ENCODE measurements at places on chromosomes 12 and 14.
A peak's percentile ranks its signal among the peaks of the same experiment; 100 is the strongest.

- DNase-seq, result no peak
These were observed 18.6 kb downstream of the CINP start for GRCh38 chr14:102344084-102344483.

DNA sequence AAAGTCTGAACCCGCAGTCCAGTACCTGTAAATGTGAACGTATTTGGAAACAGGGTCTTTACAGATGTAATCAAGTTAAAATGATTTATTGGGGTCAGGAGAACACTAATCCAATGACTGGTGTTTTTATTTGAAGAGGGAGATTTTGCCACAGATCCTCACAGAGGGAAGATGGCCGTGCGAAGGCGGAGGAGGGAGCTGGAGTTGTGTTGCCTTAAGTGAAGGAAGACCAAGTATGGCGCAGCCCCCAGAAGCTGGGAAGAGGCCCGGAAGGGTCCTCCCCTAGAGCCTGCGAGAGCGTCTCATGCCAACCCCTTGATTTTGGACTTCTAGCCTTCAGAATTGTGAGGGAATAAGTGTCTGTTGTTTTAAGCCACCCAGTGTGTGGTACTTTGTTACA is 102.8 kb upstream of the NUDT4 start:
- DNase-seq, result no peak

- DNase-seq, result no peak
These were observed 188.9 kb upstream of the BTG1 start for GRCh38 chr12:92334552-92334951.

DNA sequence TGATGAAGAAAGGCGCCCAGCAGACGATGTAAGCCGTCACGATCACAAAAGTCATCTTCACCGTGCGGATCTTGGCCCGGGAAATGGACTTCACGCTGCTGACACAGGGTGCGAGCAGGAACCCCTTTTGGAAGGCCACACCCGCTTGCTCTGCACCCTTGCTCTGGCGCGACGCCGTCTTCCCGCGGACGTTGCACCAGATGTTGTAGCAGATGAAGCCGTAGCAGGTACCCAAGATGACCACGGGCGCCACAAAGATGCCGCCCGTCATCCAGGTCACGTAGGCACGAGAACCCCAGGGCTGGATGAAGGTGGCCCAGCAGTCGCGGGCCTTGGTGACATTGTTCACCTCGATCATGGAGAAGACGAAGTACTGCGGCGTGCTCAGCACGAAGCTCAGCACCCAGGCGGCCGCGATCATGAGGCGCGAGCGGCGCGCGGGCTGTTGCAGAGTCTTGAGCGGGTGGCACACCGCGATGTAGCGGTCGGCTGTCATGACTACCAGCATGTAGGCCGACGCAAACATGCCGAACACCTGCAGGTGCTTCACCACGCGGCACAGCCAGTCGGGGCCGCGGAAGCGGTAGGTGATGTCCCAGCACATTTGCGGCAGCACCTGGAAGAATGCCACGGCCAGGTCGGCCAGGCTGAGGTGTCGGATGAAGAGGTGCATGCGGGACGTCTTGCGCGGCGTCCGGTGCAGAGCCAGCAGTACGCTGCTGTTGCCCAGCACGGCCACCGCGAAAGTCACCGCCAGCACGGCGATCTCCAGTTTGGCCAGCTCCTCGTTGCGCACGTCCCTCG is 890 bp downstream of the AVPR1A start:
- peak; percentile 56 for DNase-seq

DNA sequence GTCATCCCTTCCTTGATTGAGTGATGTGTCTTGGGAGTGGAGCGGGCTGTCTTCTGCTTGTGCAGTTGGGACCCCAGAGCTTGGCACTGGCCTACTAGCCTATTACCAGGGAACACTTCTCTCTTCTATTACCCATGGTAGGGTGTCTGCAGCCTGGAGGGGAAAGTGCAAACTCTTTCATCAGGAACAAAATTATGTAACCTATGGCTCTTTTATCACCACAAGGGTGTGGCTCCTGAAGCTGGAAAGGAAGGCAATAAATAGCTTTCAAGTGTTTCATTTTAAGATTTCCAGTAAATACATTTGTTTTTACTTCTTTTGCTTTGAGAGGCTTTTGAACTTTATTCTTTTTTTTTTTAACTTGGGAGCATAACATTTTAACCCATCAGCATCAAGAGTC is 349.7 kb upstream of the FAR2 start:
- DNase-seq, result no peak

GRCh38 chr12:112916270-112916669 is 9.5 kb downstream of the OAS1 start:
- DNase-seq, result no peak

GRCh38 chr12:1791104-1791841 is 29.1 kb upstream of the LRTM2 start:
- DNase-seq, result peak; percentile 67

- DNase-seq, result no peak
These were observed 101.6 kb downstream of the TSPAN9 start for GRCh38 chr12:3178671-3179313.

- DNase-seq, result no peak
These were observed 9.1 kb downstream of the HEATR5A start for GRCh38 chr14:31411218-31411727.

DNA sequence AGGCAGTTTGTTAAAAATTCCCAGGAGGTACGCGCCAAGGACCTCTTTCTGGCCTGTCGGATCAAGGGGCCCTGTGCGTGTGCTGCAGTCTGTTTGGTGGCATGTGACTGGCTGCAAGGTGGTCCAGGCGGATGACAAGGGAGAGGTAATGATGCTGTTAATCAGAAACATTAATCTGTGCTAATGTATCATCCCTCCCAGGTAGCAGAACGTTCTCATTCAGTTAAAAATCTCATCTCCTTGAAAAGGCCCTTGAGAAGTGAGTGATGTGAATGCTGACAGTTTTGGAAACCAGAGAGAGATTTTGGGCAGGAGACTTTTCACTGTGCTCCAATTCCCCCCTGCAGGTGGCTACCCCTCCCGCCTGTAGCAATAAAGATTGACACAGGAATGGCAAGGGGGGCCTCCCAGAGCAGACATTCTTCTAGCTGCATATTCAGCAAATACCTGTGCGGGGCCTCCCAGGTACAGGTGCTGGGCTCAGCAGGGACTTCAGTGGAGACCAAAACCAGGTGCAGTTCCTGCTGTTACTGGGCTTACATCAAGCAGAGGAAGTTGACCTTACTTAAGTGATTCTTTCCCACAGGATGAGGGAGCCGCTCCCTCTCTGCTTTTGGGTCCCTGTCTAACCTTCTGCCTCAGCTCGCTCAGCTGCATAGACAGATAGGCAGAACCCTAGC is 364.8 kb downstream of the CACNA1C start:
- DNase-seq, result no peak

DNA sequence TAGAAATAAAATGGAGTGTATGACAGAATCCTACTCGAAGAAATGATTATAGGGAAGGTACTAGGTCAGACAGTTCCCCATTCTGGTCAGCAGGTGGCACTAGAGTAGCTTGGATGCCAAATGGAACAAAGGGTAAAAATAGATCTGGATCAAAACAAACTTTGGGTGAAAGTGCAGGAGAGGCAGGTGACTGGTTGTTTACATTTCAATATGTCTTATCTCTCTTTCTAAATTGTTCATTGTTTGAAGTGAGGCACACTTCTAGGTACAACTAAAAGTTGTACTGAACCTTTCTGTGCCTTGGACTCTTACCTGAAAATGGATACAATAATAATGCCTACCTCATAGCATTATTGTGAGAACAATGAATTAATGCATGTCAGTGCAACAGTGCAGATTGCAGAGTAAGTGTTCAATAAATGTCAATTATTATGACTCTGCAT is 62.0 kb upstream of the OSBPL8 start:
- peak; percentile 80 for DNase-seq

DNA sequence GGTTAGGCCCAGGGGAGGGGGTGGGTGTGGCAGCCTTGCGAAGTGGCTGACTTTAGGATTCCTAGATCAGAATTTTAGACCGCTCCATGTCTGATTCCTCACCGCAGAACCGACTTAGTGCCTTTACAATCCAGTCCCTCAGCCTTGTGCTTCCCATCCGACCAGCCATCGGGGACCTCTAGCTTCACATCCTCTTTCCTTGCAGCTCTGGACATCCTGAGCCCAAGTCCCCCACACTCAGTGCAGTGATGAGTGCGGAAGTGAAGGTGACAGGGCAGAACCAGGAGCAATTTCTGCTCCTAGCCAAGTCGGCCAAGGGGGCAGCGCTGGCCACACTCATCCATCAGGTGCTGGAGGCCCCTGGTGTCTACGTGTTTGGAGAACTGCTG is 557 bp downstream of the COPS7A start:
- no peak for DNase-seq

GRCh38 chr12:80087486-80088213 is 11.7 kb upstream of the OTOGL start:
- DNase-seq, result no peak

GRCh38 chr14:52895000-52895399 is 55.9 kb downstream of the FERMT2 start:
- no peak for DNase-seq

DNA sequence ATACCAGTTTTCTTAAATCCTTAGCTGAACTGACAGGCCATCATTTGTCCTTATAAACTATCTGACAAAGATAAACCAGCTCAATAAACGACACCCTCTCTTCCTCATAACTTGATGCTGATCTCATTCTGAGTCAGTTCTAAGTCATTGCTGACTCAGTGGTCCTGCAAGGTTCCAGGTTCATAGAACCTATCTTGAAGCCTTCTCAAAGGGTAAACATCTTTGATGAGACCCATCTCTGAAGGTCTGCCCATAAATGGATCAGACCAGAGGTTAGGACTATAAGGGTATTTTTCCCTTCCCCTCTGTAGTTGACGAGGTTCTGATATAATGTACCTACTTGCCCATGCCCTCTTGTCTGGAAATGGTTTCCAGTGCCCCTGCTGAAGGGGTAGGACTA is 11.9 kb downstream of the NAA25 start:
- DNase-seq, result no peak

DNA sequence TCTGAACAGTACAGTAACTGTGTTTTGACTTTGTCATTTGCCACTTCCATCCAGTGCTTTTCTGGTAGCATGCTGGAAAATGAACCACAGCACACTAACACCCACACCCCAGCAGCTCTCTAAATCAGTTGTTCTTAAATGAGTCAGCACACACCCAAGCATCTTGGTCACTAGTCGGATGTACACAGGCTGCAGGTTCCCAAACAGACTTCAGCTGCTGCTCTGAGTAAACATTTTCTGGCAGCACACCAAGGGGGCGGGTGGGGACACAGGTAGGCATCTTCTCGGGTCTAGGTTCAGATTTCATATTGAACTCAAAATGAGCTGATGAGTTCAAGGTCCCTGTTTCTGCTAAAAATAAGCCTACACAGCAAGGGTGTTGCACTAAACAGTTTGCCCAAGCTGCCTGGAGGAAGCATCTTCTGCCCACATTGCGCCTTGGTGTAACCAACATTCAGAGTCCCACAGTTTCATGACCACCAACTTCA is 39.8 kb downstream of the IFNG start:
- no peak for DNase-seq

- DNase-seq, result no peak
These were observed 189.2 kb downstream of the EFCAB11 start for GRCh38 chr14:89765346-89765745.

- no peak for DNase-seq
These were observed 1.4 kb downstream of the AQP5 start for GRCh38 chr12:49962861-49963765.

GRCh38 chr12:93776581-93777018 is 99.4 kb downstream of the CRADD start:
- DNase-seq, result no peak

DNA sequence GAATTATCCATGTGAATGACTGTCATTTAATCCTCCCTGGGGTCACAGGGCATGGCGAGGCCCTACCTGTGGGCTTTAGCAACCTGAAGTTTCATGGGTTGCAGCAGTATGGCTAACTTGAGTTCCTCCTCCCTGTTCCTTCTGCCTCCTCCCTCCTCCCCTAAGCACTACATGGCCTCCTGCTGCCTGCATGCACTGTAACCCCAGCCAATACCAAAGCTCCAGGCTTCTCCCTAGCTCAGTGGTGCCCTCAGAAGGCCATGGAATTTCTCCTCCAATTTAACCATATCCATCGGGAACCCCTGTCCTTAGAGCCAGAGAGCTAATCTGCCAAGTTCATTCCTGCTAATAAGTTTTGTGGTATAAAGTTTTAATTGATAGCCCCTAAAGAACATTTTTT is 95.1 kb downstream of the NT5DC3 start:
- no peak for DNase-seq

GRCh38 chr14:35369701-35370191 is 34.8 kb downstream of the NFKBIA start:
- DNase-seq, result no peak

- DNase-seq, result peak; percentile 56
These were observed 1024.9 kb downstream of the TMEM121 start for GRCh38 chr14:106551265-106551664.

- no peak for DNase-seq
These were observed 40.9 kb downstream of the TSHR start for GRCh38 chr14:80996049-80996901.

DNA sequence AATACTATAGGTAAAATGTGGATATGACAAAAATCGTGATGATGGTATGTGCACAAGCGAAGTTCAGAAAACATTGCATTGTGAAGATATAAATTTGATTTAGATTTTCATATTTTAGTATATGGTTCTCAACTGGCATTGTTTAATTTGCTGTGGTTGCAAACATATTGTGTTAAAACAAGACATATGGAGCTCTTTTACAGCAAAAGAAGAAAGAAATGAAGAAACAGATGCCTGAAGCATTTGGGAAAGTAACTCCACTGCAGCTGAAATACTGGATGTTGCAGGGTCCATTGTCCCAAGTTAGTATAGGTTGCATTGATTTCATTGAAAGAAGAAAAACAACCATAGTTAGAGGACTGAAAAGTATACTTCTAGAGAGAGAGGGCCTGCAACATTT is 185.8 kb upstream of the SSTR1 start:
- no peak for DNase-seq

GRCh38 chr12:39587225-39587624 is 32.4 kb downstream of the ABCD2 start:
- no peak for DNase-seq

GRCh38 chr14:87081004-87081403 is 912.0 kb downstream of the GALC start:
- DNase-seq, result no peak

GRCh38 chr12:33529031-33529430 is 89.4 kb upstream of the SYT10 start:
- no peak for DNase-seq

DNA sequence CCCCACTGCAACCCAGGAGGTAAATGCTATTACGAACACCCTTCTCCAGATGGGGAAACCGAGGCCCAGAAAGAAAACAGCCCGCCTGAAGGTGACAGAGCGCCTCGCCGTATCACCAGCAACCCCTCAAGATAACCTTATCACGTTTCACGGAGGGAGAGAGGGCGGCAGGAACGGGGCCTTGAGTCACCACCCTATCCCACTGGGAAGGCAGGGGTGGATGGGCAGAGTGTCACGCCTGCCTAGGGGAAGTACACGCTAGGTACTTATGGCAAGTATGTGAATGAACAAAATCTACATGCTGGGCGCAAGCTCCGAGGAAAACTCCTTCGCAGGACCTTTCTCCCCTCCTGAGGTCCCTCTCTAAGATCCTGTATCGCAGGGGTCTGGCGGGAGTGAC is 17.8 kb downstream of the NCOR2 start:
- no peak for DNase-seq

GRCh38 chr12:56413392-56413791 is 35.8 kb downstream of the TIMELESS start:
- no peak for DNase-seq

Data from thymus (tissue), 14 donors.